ENCODE measurements at places on chromosomes 11 and 22. TPM values are rescaled to one million over a fixed set of nuclear protein-coding genes. Genes with fewer than 3 reads are reported as not detected.
A peak's percentile ranks its signal among the peaks of the same experiment; 100 is the strongest.

- no peaks in the 10 kb centered on the region for H3K36me3 ChIP-seq
- no peak overlapping the region for H3K4me3 ChIP-seq
- no peak for DNase-seq
- H3K27ac ChIP-seq: no peak overlapping the region
Measured at GRCh38 chr22:50199251-50199721, 1.5 kb upstream of the SELENOO start.

GRCh38 chr22:38935023-38935422, 22.4 kb upstream of the APOBEC3A start:
- H3K27me3 ChIP-seq: no peaks in the 10 kb centered on the region
- no peaks in the 10 kb centered on the region for H3K36me3 ChIP-seq

GRCh38 chr11:62804310-62805075, 747 bp downstream of the NXF1 start:
- H3K27ac ChIP-seq: peak overlapping the region; percentile 68
- peak; percentile 39 for DNase-seq
- H3K4me3 ChIP-seq: peak overlapping the region; percentile 67
- H3K4me1 ChIP-seq: peaks cover 19% of the 10 kb centered on the region

GRCh38 chr11:13145461-13145860, 132.1 kb upstream of the BMAL1 start:
- peaks cover 30% of the 10 kb centered on the region for H3K4me1 ChIP-seq
- no peak for DNase-seq
- no peaks in the 10 kb centered on the region for H3K36me3 ChIP-seq
- H3K27me3 ChIP-seq: no peaks in the 10 kb centered on the region
- no peak overlapping the region for H3K4me3 ChIP-seq

DNA sequence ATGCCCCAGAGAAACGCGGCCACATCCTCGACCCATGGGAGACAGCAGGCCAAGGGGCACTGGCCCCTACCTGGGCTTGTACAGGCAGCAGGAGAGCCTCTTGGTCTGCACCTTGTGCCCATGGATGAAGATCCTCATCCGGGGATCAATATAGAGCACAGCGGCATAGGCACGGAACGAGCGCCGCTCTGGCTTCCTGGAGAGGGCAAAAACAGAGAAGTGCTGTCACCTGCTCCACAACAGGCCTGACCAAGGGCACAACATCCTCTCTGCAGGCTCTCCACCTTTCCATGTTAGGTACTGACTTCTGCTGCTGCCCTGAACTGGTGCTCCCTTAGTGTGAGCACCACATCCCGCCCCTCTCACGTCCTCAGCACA, 27.2 kb downstream of the MORC2 start:
- H3K27ac ChIP-seq: no peak overlapping the region
- H3K4me1 ChIP-seq: no peaks in the 10 kb centered on the region
- H3K36me3 ChIP-seq: peaks cover 3% of the 10 kb centered on the region
- DNase-seq: no peak
- H3K4me3 ChIP-seq: no peak overlapping the region

- no peaks in the 10 kb centered on the region for H3K27me3 ChIP-seq
- H3K4me3 ChIP-seq: no peak overlapping the region
- no peaks in the 10 kb centered on the region for H3K36me3 ChIP-seq
Measured at GRCh38 chr11:17798716-17799115, 64.1 kb downstream of the KCNC1 start.

GRCh38 chr11:116093481-116094270, 589.5 kb upstream of the CADM1 start:
- no peaks in the 10 kb centered on the region for H3K4me1 ChIP-seq
- no peak overlapping the region for H3K27ac ChIP-seq
- H3K36me3 ChIP-seq: no peaks in the 10 kb centered on the region
- peaks cover 7% of the 10 kb centered on the region for H3K27me3 ChIP-seq

DNA sequence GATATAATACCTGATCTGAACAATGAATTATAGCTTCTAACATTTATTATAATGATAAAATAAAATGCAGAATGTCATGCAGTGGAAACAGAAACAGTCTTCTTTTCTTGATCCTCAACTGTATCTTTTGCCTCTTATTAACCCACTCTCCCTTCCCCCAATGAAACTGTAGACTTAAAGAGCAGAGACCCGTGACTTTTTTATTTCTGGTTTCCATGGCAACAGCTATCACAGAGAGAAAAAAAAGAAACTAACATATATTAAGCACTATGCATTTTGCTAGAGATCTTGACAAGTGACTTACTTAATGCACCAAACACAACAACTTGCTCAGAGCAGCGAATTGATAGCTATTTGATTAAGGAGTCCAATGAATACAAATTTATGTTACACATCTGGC, 69.3 kb downstream of the RAB38 start:
- no peaks in the 10 kb centered on the region for H3K36me3 ChIP-seq
- H3K27ac ChIP-seq: no peak overlapping the region
- H3K27me3 ChIP-seq: no peaks in the 10 kb centered on the region
- peaks cover 5% of the 10 kb centered on the region for H3K4me1 ChIP-seq
- no peak overlapping the region for H3K4me3 ChIP-seq

DNA sequence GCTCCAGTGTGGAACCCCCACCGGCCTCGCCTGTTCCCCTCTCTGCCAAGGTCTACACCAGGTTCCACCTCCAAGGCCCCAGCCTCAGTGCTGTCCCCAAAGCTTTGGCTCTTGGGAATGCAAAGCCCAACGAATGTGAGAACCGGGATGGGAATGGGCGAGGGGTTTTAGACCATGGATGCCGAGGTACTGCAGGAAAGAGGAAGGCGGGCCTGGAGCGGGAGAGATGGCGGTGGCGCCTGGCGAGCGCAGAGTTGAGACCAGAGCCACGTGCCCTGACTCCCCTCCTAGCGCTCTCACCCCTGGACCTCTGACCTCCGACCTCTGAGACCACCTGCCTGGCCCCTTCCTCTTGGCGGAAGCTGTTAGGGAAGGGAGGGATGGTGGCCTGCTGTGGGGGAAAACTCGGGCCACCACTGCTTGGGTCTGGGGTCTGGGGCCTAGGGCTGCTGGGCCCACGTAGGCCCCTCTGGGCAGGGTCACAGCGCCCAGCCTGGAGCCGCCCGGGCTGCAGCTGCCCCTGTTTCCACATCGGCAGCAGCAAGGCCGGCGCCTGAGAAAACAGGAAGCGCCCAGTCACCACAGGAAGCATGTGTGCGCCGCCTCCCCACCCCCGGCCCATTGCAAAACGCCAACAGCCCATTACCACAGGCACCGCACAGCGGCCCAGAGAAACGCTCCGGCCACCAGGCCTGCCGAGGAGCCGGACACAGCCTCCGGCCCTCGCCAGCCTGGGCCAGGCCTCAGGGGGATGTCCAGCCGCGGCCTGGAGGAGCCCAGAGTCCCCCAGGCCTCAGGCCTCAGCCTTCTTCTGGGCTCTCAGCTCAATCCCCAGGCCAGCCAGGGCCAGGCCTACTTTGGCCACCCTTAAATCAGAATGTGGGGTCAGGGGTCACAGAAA, 13.8 kb upstream of the SLC39A13 start:
- H3K36me3 ChIP-seq: no peaks in the 10 kb centered on the region
- H3K27ac ChIP-seq: no peak overlapping the region
- DNase-seq: no peak
- H3K27me3 ChIP-seq: no peaks in the 10 kb centered on the region
- H3K4me1 ChIP-seq: no peaks in the 10 kb centered on the region
- H3K4me3 ChIP-seq: no peak overlapping the region

DNA sequence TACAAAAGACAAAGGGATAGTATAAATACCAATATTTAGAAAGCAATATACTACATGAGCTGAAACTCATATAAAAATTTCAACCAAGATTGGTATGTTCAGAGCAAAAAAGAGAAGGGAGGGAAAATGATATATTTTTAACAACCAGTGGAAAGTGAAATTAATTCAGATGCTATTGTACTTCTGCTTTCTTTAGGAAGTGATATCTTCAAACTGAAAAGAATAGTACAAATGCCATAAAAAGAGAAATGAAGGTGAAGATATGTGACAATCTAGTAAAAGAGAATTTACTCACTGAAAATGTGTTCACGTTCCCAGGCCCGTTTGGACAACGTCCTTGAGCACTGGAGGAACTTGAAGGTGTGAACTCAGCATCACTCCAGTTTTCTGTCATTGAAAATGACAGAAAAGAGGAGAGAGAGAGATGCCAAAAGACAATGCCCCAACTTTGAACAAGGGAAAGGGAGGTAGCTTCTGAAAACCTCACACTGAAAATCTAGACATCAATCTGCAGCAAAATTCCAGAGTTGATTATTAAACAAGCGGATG, 47.5 kb downstream of the SC5D start:
- no peaks in the 10 kb centered on the region for H3K27me3 ChIP-seq
- H3K4me3 ChIP-seq: no peak overlapping the region
- H3K4me1 ChIP-seq: no peaks in the 10 kb centered on the region
- H3K36me3 ChIP-seq: no peaks in the 10 kb centered on the region
- H3K27ac ChIP-seq: no peak overlapping the region

GRCh38 chr22:46983046-46983445, 220.6 kb downstream of the TBC1D22A start:
- no peaks in the 10 kb centered on the region for H3K36me3 ChIP-seq
- no peak overlapping the region for H3K27ac ChIP-seq
- H3K4me1 ChIP-seq: no peaks in the 10 kb centered on the region
- DNase-seq: no peak
- no peaks in the 10 kb centered on the region for H3K27me3 ChIP-seq

DNA sequence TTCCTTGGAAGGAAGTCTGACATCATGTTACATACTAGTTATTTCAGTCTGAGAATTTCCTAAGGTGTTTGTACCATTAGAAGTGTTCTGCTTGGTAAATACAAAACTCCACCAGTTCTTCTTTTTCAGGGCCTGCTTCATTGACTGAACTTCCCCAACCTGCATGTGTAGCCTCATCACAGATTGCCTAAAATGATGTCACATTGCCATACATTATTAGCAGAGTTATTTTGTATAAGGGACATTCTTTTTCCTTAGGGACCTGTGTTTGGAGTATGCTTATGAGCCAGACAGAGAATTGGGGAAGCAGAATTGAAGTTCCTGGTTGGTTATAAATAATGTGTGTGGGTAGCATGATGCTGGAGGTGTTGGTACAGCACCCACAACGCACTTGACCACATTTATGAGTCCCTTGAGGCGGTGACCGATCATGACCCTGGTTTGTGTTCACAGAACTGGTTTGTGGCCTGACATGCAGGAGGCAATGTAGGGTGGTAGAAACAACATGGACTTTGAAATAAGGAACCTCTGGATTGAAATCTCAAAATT, 16.4 kb upstream of the MMP7 start:
- no peaks in the 10 kb centered on the region for H3K27me3 ChIP-seq
- H3K4me1 ChIP-seq: peaks cover 2% of the 10 kb centered on the region
- no peak for DNase-seq
- no peak overlapping the region for H3K27ac ChIP-seq
- H3K4me3 ChIP-seq: no peak overlapping the region

GRCh38 chr11:34114471-34114870, 9.0 kb downstream of the NAT10 start:
- H3K27me3 ChIP-seq: no peaks in the 10 kb centered on the region
- H3K4me3 ChIP-seq: no peak overlapping the region
- no peaks in the 10 kb centered on the region for H3K4me1 ChIP-seq
- no peaks in the 10 kb centered on the region for H3K36me3 ChIP-seq
- H3K27ac ChIP-seq: no peak overlapping the region

GRCh38 chr11:26096451-26096850, 235.5 kb upstream of the ANO3 start:
- no peaks in the 10 kb centered on the region for H3K36me3 ChIP-seq
- no peaks in the 10 kb centered on the region for H3K4me1 ChIP-seq
- H3K27ac ChIP-seq: no peak overlapping the region
- no peaks in the 10 kb centered on the region for H3K27me3 ChIP-seq
- DNase-seq: no peak
- H3K4me3 ChIP-seq: no peak overlapping the region

- no peak overlapping the region for H3K27ac ChIP-seq
- no peaks in the 10 kb centered on the region for H3K36me3 ChIP-seq
- H3K27me3 ChIP-seq: no peaks in the 10 kb centered on the region
- no peaks in the 10 kb centered on the region for H3K4me1 ChIP-seq
Measured at GRCh38 chr22:49327411-49328117, 500.1 kb downstream of the BRD1 start.

- H3K27me3 ChIP-seq: no peaks in the 10 kb centered on the region
- no peaks in the 10 kb centered on the region for H3K4me1 ChIP-seq
- no peaks in the 10 kb centered on the region for H3K36me3 ChIP-seq
- peak overlapping the region; percentile 62 for H3K27ac ChIP-seq
- DNase-seq: peak; percentile 70
Measured at GRCh38 chr11:46649180-46649738, 31.9 kb downstream of the ATG13 start.

DNA sequence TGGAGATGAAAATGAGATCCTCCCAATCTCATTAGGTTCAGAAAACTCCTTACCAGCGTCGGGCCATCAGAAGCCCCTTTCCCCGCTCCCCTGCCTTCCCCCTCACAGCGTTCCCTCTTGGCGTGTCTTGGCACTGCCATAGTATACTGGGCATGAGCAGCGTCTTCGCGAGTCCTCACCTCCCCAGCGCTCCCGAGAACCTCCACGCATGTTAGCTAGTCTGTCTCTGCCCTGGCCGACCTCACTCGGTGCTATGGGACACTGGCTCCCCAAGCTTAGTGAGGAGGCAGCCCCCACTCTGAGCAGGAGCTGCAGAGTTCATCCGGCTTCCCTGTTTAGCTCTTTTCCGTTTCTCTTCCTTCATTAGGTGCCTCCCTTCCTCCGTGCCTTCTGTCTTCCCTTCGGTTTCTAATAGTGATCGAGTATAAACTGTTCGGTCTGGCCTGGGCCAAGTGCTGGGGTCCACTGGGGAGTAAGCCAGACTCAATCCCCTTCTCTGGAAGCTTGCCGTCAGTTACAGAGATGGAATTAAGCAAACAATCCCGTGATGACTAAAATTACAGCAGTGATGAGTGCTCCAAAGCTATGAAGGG, 63.8 kb upstream of the OPCML start:
- DNase-seq: no peak
- no peak overlapping the region for H3K4me3 ChIP-seq
- no peak overlapping the region for H3K27ac ChIP-seq
- no peaks in the 10 kb centered on the region for H3K36me3 ChIP-seq

- peak; percentile 35 for DNase-seq
- H3K4me1 ChIP-seq: no peaks in the 10 kb centered on the region
- H3K4me3 ChIP-seq: no peak overlapping the region
- H3K27me3 ChIP-seq: no peaks in the 10 kb centered on the region
- no peak overlapping the region for H3K27ac ChIP-seq
Measured at GRCh38 chr11:38718049-38718448, 2120.0 kb upstream of the RAG2 start.

- H3K27me3 ChIP-seq: no peaks in the 10 kb centered on the region
- peak; percentile 47 for DNase-seq
- peaks cover 6% of the 10 kb centered on the region for H3K4me1 ChIP-seq
Measured at GRCh38 chr11:47399860-47400767, 8.3 kb upstream of the SLC39A13 start.

- DNase-seq: no peak
- no peaks in the 10 kb centered on the region for H3K27me3 ChIP-seq
- no peaks in the 10 kb centered on the region for H3K4me1 ChIP-seq
- H3K4me3 ChIP-seq: no peak overlapping the region
- H3K27ac ChIP-seq: no peak overlapping the region
Measured at GRCh38 chr11:4375431-4376140, 7.4 kb upstream of the OR52B4 start.

- no peaks in the 10 kb centered on the region for H3K4me1 ChIP-seq
- DNase-seq: no peak
- H3K27me3 ChIP-seq: peaks cover 20% of the 10 kb centered on the region
- H3K27ac ChIP-seq: no peak overlapping the region
Measured at GRCh38 chr22:26848244-26848920, 191.0 kb downstream of the MIAT start.

The TRMT112 gene
- 311 TPM for polyA plus RNA-seq

The KRTAP5-11 gene
- not detected for polyA plus RNA-seq

The CDC42BPG gene
- polyA plus RNA-seq: 3.1 TPM

The CRYBB2 gene
- not detected for polyA plus RNA-seq

The TBCEL gene
- 7.2 TPM for polyA plus RNA-seq

The DERL3 gene
- 5.1 TPM for polyA plus RNA-seq

The HMOX1 gene
- polyA plus RNA-seq: 58.6 TPM
